Spinal cord (tissue), 10 donors: ENCODE measurements at places on chromosomes 16 and 17. TPM values are rescaled to one million over a fixed set of nuclear protein-coding genes. Genes with fewer than 3 reads are reported as not detected.

Gene MFAP4
- total RNA-seq: 27.0 TPM

Gene RPUSD1
- 14.2 TPM for total RNA-seq

Gene SYNGR3
- total RNA-seq: 71.0 TPM

Gene HBZ
- 5.0 TPM for total RNA-seq

Gene GAS2L2
- total RNA-seq: 3.4 TPM
